ENCODE measurements at places on chromosomes 11 and 22. TPM values are rescaled to one million over a fixed set of nuclear protein-coding genes. Genes with fewer than 3 reads are reported as not detected.

- DNase-seq, result no peak
- no peak overlapping the region for H3K4me3 ChIP-seq
- peaks cover 8% of the 10 kb centered on the region for H3K4me1 ChIP-seq
These were observed 26.5 kb downstream of the SGSM3 start for GRCh38 chr22:40396882-40397281.

DNA sequence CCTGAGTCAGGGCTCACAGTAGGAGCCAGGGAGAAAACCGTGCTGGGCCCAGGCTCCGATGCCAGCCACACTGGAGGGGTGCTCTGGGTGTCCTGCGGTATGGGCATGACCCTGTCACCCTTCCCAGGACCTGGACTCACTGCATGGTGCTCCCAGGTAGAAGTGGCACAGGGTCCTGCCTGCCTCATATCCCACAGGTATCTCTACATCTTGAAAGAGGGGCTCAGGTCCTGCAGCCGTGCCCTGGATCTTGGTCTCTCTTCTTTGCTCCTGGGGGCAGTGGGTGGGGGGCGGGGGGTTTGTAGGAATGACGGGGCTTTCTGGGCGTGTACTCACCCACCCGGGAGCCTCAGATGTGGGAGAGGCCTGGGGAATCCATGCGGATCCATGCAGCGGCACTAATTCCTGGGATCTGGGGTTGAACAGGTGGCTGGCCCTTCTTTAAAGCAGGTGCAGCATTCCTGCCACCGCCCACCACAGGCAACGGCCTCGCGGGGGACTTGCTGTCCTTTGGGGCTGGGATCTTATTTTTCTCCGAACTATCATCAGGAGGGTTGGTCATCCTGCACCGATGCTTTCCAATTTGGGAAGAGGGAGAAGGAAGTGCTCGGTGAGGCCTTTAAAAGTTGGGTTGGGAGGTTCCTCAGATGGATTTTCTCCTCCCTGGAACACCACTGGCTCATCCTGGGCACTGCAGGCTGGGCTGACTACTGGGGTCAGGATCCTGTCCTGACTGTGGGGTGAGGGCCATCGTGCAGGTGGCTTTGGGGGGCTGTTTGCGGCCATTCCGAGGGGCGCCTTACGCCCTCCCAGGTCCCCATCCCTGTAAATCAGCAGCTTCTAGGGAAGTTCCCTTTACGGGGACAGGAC lies 886.4 kb downstream of the BRD1 start:
- no peaks in the 10 kb centered on the region for H3K36me3 ChIP-seq
- H3K4me1 ChIP-seq, result no peaks in the 10 kb centered on the region
- H3K27me3 ChIP-seq, result peaks cover 6% of the 10 kb centered on the region
- DNase-seq, result no peak
- no peak overlapping the region for H3K27ac ChIP-seq

- peak overlapping the region; percentile 48 for H3K4me3 ChIP-seq
- no peaks in the 10 kb centered on the region for H3K36me3 ChIP-seq
- peaks cover 24% of the 10 kb centered on the region for H3K4me1 ChIP-seq
- H3K27me3 ChIP-seq, result peaks cover 3% of the 10 kb centered on the region
- peak; percentile 92 for DNase-seq
- H3K27ac ChIP-seq, result peak overlapping the region; percentile 75
These were observed 38.1 kb upstream of the LINC01488 start for GRCh38 chr11:69443138-69443967.

DNA sequence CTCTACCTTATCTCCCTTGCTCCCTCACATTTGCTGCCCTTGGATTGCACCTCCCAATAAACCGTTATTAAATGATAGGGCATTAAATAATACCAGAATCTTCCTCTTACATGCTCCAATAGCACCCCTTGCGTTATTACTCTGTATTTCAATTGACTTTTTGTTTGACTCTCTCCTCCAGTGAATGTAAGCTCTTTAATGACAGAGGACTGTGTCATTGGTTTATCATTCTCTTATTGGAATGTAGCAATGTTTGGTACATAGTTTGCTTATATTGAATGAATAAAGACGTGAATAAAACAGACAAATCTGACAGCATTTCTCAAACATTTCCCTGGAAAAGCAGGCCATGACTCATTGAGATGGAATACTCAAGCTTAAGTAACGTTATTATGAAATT lies 8.7 kb upstream of the MPEG1 start:
- no peak overlapping the region for H3K4me3 ChIP-seq
- DNase-seq, result no peak
- H3K36me3 ChIP-seq, result no peaks in the 10 kb centered on the region

GRCh38 chr22:22616636-22617035 lies 27.8 kb upstream of the GGTLC2 start:
- H3K27me3 ChIP-seq, result peaks cover 3% of the 10 kb centered on the region
- no peak overlapping the region for H3K4me3 ChIP-seq
- DNase-seq, result no peak
- no peak overlapping the region for H3K27ac ChIP-seq
- no peaks in the 10 kb centered on the region for H3K36me3 ChIP-seq

DNA sequence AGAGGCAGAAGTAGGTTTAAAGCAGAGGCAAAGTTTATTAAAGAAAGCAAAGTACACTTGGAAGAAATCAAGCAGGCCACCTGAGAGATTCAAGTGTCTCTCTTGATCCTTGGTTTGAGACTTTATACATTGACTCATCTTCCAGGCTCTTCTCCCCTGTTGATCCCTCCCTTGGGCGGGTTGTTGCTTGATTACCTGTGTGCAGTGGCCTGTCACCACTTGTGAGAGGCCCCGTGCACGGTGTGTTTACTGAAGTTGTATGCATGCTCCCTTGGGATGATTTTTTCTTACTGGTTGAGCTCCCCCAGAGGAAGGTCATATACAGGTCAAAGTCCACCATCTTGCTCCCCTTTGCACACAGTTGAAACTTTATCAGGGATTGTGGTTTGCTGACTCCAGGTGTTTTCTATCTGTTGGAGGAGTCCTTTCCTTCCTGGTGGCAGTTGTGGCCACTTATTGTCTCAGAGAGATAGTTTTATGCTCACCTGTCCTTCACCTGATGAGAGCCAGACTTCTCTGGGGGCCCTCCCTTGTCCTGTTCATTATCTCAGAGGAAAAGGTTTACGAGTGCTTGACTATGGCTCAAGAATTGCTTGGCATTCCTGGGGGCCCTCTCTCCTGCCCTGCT lies 16.3 kb upstream of the RBMXL2 start:
- no peak for DNase-seq
- no peak overlapping the region for H3K4me3 ChIP-seq
- no peaks in the 10 kb centered on the region for H3K27me3 ChIP-seq
- no peak overlapping the region for H3K27ac ChIP-seq
- no peaks in the 10 kb centered on the region for H3K36me3 ChIP-seq

GRCh38 chr11:133015457-133015856 lies 516.8 kb downstream of the OPCML start:
- DNase-seq, result no peak
- H3K27me3 ChIP-seq, result no peaks in the 10 kb centered on the region
- no peaks in the 10 kb centered on the region for H3K4me1 ChIP-seq

Gene OR8G1
- not detected for total RNA-seq

Gene P2RY2
- 43.4 TPM for total RNA-seq

Gene LRRC56
- total RNA-seq, result 0.84 TPM

Gene NCAM1
- 3.0 TPM for total RNA-seq

Gene ACTN3
- 96.6 TPM for total RNA-seq

Gene C11orf65
- total RNA-seq, result 0.64 TPM

Gene AQP11
- total RNA-seq, result 0.88 TPM

Measured in psoas muscle (tissue), 8 donors.